Large intestine (tissue), 12 donors: ENCODE measurements at places on chromosomes 12 and 14. TPM values are rescaled to one million over a fixed set of nuclear protein-coding genes. Genes with fewer than 3 reads are reported as not detected.

- H3K27ac ChIP-seq, result no peak overlapping the region
- H3K27me3 ChIP-seq, result no peaks in the 10 kb centered on the region
- no peaks in the 10 kb centered on the region for H3K36me3 ChIP-seq
- peaks cover 4% of the 10 kb centered on the region for H3K4me1 ChIP-seq
- no peak overlapping the region for H3K4me3 ChIP-seq
- DNase-seq, result peak; percentile 48
Observed at GRCh38 chr14:81819344-81819743, 285.7 kb upstream of the SEL1L start.

C1QL4 gene
- polyA plus RNA-seq, result 0.01 TPM

GRCh38 chr12:109701064-109701463 lies 12.6 kb upstream of the FAM222A start:
- no peaks in the 10 kb centered on the region for H3K4me1 ChIP-seq
- H3K27ac ChIP-seq, result no peak overlapping the region
- no peak overlapping the region for H3K4me3 ChIP-seq
- H3K27me3 ChIP-seq, result no peaks in the 10 kb centered on the region
- no peak for DNase-seq

DNA sequence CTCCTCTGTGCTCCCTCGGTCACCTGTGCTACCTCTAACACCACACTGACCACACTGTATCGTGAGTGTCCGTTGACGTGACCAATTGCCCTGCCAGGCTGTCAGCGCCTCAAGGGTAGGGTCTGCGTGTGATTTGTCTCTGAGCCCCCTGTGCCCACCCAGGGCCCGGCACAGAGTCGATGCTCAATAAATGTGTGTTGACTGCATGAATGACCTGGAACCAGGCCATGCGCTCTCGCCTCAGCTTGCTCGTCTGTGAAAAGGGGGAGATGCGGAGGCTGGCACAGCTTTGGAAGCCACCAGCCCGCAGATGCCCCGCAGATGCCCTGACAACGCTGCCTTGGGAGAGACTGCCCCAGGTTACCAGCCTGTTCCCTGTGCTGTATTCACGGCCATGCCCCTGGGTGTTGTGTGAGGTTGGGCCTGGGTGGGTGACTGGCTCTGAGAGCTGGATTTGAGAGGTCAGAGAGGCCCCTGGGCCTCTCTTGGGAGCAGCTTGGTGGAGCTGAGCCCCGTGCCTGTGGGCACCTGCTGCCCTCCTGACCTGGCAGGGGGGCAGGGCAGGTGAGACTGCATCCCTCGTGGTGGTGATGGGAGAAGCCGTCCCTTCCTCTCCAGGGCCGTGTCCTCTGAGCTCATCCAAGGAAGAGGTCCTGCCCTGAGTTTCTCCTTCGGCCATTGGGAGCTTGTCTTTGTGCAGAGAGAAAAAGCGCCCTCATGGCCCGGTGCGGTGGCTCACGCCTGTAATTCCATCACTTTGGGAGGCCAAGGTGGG lies 43.2 kb downstream of the CYP46A1 start:
- H3K4me1 ChIP-seq, result peaks cover 23% of the 10 kb centered on the region
- no peak for DNase-seq
- no peak overlapping the region for H3K27ac ChIP-seq

ASCL1 gene
- polyA plus RNA-seq, result 6.4 TPM

DNA sequence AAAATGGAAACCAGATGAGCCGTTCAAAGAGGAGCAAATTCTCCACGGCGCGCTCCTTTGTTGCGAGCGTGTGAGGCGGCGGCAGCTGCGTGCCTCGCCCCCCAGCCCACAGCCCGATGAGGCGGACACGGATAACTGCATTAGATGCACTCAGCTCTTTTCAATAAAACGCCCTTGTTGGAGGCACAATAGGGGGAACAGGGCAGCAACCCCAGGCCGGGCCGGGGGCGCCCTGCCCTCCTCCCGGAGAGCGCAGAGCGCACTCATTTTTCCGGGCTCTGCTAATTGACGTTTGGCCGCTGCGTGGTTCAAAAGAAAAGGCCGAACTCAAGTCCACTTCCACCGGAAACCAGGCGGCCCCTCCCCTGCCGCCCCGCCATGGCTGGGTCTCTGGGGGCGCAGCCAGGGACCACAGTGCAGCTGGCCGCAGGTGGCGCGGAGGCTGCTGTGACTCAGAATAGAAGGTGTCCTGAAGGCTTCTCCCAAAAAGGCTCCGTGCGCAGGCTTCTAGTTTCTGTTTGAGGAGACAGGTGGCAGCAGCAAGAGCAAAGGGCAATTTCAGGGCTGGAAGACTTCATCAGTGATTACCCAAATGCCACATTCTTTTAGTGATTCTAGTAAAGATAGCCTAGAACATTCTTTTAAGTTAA lies 29.0 kb upstream of the SMOC1 start:
- H3K27me3 ChIP-seq, result no peaks in the 10 kb centered on the region
- DNase-seq, result peak; percentile 29
- H3K36me3 ChIP-seq, result no peaks in the 10 kb centered on the region
- H3K27ac ChIP-seq, result no peak overlapping the region
- H3K4me1 ChIP-seq, result no peaks in the 10 kb centered on the region

YBX3 gene
- 140 TPM for polyA plus RNA-seq

AICDA gene
- 1.0 TPM for polyA plus RNA-seq

KLHDC1 gene
- 4.9 TPM for polyA plus RNA-seq

LIN52 gene
- 11.1 TPM for polyA plus RNA-seq

ACSM4 gene
- 0.04 TPM for polyA plus RNA-seq

HOXC4 gene
- 14.0 TPM for polyA plus RNA-seq

DNA sequence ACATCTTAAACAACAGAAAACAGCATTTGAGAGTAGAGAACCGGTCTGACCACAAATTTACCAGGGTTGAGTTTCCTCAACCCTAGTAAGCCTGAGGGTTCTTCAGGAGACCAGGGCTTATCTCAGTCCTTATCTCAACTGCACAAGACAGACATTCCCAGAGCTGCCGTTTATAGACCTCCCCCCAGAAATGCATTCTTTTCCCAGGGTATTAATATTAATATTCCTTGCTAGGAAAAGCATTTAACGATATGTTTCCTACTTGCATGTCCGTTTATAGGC lies 12.3 kb downstream of the TMEM117 start:
- peaks cover 5% of the 10 kb centered on the region for H3K4me1 ChIP-seq
- H3K27me3 ChIP-seq, result no peaks in the 10 kb centered on the region
- H3K36me3 ChIP-seq, result peaks cover 13% of the 10 kb centered on the region
- H3K4me3 ChIP-seq, result no peak overlapping the region
- H3K27ac ChIP-seq, result no peak overlapping the region
- DNase-seq, result peak; percentile 67
